Naive thymus-derived CD8-positive, alpha-beta T cell (primary cell): ENCODE measurements at places on chromosomes 1 and 21. TPM values are rescaled to one million over a fixed set of nuclear protein-coding genes. Genes with fewer than 3 reads are reported as not detected.

Gene SMPDL3B
- total RNA-seq = not detected

Gene TADA1
- 16.6 TPM for total RNA-seq

Gene SPATA45
- total RNA-seq = not detected

Gene VWA5B1
- not detected for total RNA-seq

Gene AMIGO1
- 32.8 TPM for total RNA-seq

Gene CELA2A
- not detected for total RNA-seq

Gene CFHR1
- total RNA-seq = not detected

Gene STUM
- total RNA-seq = 0.65 TPM

Gene NEGR1
- not detected for total RNA-seq

Gene FCN3
- not detected for total RNA-seq

Gene SYDE2
- total RNA-seq = 8.5 TPM

Gene SAMD11
- not detected for total RNA-seq

Gene SMIM1
- total RNA-seq = 5.7 TPM

Gene OR2L5
- 0.19 TPM for total RNA-seq

Gene PIGR
- not detected for total RNA-seq

Gene AGL
- total RNA-seq = 20.0 TPM

Gene LIPI
- total RNA-seq = not detected

Gene MEGF6
- total RNA-seq = 197 TPM

Gene SYNC
- total RNA-seq = not detected

Gene FAM72B
- not detected for total RNA-seq

Gene COA6
- 22.1 TPM for total RNA-seq

Gene SLC5A9
- not detected for total RNA-seq

Gene SLC9C2
- total RNA-seq = not detected

Gene MAP3K21
- 1.0 TPM for total RNA-seq

Gene MX2
- 114 TPM for total RNA-seq

Gene HORMAD1
- 0.73 TPM for total RNA-seq
